ENCODE measurements at places on chromosomes 3 and 15.

- DNase-seq, result no peak
Measured at GRCh38 chr3:55637906-55638638, 151.0 kb upstream of the WNT5A start.

DNA sequence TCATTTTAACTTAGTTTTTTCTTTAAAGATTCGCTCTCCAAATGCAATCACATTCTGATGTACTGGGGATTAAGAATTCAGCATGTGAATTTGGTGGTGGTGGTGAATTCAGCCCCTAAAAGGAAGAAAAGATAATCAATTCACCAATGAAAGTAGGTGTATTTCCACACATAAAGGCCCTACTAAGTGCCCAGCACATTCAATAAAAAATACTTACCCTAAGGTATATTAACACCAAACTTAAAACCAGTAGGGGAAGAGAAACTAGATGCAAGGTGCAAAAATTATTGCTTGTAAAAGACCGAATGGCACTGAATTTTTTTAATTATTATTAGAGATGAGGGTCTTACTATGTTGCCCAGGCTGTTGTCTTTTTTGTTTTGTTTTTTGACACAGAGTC, 16.8 kb upstream of the SUCNR1 start:
- no peak for DNase-seq

DNA sequence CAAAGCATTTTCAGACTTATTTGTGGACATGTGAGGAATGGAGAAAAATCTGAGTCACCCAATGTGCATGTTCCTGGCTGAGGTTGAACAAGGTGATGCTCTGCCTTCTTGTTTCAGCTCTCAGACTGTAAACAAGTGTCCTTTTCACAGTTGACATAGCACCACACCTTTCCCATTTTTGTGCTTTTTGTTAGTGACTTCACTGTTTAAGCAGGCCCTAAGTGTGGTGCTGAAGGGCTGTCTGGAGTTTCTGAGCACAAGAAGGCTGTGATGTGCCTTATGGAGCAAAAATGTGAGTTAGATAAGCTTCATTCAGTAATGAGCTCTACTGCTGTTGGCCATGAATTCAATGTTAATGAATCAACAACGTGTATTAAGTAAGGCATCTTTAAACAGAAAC, 20.4 kb downstream of the ABI3BP start:
- no peak for DNase-seq

- DNase-seq, result no peak
Measured at GRCh38 chr3:93910097-93910496, 63.6 kb downstream of the PROS1 start.

DNA sequence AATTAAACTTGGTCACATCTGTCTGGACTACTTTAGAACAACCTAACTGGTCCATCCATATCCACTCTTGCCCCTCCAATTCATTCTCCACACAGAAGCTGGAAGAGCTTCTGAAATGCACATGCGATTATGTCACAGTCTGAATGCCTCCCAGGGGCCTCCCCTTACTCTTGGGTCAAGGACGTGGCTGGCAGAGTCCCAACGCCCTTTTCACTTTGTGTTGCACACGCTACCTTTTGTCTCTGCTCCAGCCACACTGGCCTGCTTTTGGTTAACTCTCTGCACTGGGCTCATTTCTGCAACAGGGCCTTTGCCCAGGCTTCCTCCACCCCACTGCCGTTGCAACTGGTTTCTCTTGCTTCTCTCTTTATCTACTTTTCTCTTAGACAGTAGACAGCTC, 245.2 kb downstream of the IL20RB start:
- DNase-seq, result no peak

- no peak for DNase-seq
Measured at GRCh38 chr15:42826251-42826890, 89.4 kb upstream of the CDAN1 start.

GRCh38 chr15:69979262-69979661, 118.5 kb downstream of the TLE3 start:
- peak; percentile 48 for DNase-seq

GRCh38 chr3:136546720-136547119, 205.5 kb downstream of the STAG1 start:
- no peak for DNase-seq

GRCh38 chr3:84487296-84487695, 471.5 kb upstream of the CADM2 start:
- DNase-seq, result peak; percentile 13

- no peak for DNase-seq
Measured at GRCh38 chr3:17935222-17935621, 192.8 kb upstream of the TBC1D5 start.

DNA sequence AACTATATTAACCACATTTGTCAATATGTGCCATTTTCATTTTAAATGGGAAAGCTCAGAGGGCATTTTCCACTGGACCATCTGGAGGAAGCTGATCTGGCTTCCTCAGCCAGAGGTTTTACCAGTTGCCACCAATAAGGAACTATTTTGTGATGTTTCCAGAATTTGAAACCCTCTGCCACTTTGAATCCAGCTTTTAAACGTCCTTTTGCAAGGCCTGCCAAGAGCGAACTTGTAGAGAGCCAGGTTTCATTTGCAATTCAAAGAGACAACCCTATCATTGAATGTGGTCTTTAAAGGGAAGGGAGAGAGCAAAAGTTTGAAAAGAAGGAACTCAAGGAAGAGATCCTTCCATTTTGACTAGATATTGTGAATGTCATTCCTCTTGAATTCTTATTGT, 123.3 kb upstream of the CHL1 start:
- DNase-seq, result no peak

- DNase-seq, result peak; percentile 24
Measured at GRCh38 chr3:169286214-169286613, 377.3 kb downstream of the MECOM start.

GRCh38 chr3:66991459-66991858, 6.6 kb upstream of the KBTBD8 start:
- no peak for DNase-seq

DNA sequence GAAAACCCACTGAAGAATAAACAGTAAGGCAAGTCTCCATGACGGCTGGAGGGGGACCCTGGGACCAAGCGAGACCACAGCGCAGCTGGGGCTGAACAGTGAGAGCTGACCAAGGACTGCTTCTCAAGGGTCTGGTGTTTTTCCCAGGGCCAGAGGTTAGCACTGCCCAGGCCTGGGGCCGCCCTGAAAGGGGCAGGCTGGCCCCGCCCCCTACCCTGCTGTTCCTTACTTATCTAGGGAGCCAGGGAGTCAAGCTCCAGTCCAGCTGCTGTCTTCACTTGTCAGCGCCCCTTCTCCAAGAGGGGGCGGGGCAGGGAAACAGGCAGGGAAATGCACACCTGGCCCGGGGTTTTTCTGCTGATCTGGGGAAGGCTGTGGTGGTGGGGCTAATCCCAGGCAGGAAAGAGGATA, 51.6 kb upstream of the HACD2 start:
- DNase-seq, result peak; percentile 62

DNA sequence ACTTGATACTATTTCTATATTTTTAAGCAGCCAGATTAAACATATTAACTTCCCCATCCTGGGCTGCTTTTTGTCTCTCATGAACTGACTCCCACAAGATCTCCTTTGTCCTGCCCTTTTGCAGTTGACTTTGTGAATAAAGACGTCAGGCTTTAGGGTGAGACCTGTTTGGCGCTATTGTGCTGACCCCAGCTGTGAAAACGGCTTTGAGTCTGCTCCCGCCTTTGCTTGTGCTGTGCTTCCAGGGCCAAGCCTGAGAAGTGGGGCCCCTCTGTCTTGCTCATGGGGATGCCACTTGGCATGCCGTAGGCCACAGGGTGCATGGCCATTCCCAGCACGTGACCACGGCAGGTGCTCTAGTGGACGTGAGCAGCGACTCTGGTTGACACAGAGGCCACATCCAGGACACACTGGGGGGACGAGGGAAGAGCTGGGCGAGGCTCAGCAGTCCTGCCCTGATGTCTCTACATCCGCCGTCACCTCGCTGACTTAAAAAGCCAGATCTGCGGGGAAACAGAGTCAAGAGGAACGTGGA, 268.9 kb upstream of the LYSMD4 start:
- no peak for DNase-seq

GRCh38 chr3:173371848-173372487, 25.6 kb upstream of the NLGN1 start:
- peak; percentile 46 for DNase-seq

GRCh38 chr15:88891540-88892254, 3.6 kb downstream of the HAPLN3 start:
- DNase-seq, result no peak

GRCh38 chr15:48675436-48675835, 29.9 kb upstream of the FBN1 start:
- no peak for DNase-seq

DNA sequence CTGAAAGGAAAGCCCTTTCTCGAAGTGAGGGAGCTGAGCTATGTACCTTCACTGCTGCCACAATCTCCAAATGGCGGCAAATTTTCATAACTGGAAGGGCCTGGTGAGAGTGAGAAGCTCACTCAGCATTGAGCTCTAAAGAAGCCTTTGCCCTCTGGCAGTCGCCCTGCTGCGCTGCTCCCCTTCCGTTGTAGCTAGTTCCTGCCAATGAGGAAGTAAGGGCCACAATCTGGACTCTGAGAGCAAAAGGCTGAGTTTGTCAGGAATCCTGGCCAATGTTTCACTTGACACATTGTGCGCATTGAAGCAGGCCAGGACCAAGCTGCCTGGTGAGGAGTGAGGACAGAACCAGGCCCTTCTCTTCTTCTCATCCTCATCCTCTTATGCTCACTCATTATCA, 579.5 kb downstream of the PDCD6IP start:
- no peak for DNase-seq

GRCh38 chr15:73331991-73332925, 36.5 kb downstream of the HCN4 start:
- DNase-seq, result no peak

DNA sequence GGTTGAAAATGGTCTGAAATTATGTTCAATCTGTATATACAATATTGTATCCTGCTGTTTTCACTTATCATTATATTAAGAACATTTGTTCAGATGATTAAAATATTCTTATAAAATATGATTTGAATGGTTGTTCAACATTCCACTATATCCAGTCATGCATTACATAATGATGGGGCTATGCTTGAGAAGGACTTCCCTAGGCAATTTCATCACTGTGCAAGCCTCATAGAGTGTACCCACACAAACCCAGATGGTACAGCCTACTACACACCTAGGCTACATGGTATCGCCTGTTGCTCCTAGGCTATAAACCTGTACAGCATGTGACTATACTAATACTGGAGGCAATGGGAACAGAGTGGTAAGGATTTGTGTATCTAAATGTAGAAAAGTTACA, 30.5 kb downstream of the SLC7A14 start:
- DNase-seq, result no peak

GRCh38 chr15:69979783-69980182, 117.9 kb downstream of the TLE3 start:
- DNase-seq, result no peak

DNA sequence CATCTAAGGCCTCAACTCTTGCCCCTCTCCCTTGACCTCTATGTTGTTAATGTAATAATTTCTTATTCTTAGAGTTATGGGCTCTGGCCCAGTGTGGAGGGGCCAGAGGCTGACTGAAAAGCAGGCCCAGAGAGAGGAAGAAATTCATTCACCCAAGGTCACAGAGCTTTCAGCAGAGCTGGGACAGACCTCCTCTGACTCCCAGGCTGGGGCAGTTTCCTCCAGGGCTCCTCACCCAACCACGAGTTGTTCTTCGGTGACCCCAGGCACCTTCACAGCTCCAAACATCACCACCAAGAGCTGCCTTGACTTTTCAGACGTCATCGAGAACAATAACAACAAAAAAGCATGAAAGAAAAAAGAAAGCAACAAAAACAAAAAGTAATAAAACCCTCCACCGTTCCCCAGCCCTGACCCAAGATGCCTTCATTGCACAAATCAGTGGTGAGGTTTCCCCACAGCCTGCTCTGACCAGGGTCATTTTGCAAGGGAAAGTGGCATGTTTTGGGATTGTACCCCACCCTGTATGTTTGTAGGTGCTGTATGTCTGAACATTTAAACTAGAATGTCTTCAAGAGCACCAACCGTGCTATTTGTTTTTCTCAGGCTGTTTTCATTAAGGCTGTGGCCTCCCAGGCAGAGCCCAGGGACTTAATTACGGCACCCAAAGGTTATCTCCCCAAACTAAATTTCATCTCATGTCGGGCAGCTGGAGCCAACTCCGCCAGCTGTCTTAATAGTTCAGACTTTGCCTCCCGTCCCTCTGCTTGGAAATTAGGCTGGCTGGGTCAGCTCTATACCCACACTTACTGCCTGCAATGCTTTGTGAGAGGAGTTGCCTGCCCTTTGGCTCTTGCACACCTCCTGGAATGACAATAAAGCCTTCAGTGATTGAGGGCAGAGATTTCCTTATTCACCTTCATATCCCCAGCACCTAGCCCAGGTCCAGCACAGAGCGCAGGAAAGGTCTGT, 173.8 kb downstream of the RPLP1 start:
- peak; percentile 70 for DNase-seq

DNA sequence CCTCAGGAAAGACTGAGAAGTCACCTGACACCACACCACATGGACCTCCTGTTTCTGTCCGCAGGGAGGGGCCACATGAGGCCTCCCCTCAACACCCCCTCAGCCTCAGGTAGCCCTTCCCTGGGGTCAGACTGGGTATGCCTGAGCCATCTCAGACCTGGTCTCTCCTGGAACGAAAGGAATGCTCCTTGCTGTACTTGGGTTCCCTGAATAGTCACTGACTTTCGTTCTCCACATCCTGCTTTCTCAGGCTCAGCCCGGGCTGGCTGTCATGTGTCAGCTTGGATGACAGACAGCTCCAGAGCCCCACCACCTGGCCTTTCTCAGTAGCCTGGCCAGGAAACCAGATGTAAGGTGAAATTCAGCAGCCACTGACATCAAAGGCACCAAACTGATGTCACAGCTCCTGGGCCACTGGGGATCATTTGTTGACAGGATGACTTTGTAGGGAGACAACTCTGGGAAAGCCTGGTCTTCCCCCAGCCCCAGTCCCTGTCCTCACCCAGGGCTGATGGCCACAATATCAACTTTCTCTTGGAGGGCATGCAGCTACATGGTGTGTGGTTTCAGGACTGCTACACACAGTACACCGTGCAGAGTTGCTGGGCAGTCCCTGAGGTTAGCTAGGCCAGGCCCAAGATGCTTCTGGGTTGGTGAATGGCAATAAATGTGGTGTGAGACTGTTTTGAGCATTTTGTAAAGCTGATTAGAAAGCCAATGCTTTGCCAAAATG, 141.4 kb upstream of the MRPS22 start:
- DNase-seq, result peak; percentile 17

- no peak for DNase-seq
Measured at GRCh38 chr3:20637729-20638128, 451.7 kb upstream of the SGO1 start.

DNA sequence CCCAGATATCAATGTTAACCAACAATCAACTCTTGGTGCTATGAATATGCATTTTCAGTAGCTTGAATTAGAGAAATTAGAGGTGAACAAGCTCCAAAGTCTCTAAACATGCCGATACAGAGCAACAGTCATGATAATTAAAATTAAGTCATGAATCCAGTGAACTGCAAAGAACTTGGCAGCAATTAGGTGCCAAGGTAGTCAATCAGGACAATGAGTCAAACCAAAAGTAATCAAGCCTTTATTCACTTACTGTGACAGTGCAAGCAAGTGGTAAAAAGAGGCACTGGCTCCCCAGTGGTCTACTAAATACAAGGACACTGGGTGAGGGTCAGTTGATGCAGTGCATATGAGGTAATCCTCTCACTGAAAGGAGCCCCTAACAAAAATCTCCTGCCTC, 1.8 kb downstream of the ZNF770 start:
- no peak for DNase-seq

Data from SK-N-DZ (cell line).